NCI-H69 (cell line): ENCODE measurements at places on chromosomes 6 and 20.
A peak's percentile ranks its signal among the peaks of the same experiment; 100 is the strongest.

- DNase-seq, result no peak
Measured at GRCh38 chr6:161422710-161423680, 149.1 kb upstream of the AGPAT4 start.

- DNase-seq, result no peak
Measured at GRCh38 chr6:14174996-14175395, 57.4 kb downstream of the CD83 start.

DNA sequence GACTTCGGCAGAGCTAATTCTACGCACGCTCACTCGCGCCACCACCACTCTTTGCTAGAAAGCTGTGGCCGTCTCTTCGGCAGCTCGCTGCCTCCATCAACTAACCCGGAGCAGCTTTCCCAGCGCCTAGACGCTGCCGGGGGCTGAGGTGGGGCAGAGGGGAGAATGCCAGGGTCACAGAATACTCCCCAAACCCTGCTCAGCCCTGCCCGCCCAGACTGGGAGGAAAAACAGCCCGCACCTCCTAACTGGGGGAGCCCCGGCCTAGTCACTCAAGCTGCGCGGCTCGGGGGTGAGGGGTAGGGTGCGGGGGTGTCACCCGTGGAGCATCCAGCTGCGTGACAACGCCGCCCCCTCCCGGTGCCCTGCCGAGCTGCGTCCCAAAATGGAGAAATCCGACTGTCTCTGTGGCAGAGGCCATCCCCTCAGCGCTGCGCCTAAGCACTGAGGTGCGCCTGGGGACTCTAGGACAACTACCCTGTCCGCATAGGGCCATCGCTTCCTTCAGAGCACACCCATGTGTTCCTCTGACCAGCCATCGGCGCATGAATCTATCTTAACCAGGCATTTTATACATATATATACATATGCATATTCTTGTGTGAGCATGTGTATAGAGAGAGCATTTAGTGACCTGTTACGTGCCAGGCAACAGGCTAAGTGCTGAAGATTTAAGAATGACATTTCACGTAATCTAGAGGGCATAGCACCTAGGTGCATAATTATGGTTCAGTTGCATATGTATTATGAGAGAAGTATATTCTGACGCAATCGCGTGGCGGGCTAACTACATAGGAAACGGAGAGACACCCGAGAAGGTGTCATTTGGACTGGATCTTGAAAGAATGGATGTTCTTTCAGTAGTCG lies 1.5 kb upstream of the TENT5A start:
- DNase-seq, result peak; percentile 70

DNA sequence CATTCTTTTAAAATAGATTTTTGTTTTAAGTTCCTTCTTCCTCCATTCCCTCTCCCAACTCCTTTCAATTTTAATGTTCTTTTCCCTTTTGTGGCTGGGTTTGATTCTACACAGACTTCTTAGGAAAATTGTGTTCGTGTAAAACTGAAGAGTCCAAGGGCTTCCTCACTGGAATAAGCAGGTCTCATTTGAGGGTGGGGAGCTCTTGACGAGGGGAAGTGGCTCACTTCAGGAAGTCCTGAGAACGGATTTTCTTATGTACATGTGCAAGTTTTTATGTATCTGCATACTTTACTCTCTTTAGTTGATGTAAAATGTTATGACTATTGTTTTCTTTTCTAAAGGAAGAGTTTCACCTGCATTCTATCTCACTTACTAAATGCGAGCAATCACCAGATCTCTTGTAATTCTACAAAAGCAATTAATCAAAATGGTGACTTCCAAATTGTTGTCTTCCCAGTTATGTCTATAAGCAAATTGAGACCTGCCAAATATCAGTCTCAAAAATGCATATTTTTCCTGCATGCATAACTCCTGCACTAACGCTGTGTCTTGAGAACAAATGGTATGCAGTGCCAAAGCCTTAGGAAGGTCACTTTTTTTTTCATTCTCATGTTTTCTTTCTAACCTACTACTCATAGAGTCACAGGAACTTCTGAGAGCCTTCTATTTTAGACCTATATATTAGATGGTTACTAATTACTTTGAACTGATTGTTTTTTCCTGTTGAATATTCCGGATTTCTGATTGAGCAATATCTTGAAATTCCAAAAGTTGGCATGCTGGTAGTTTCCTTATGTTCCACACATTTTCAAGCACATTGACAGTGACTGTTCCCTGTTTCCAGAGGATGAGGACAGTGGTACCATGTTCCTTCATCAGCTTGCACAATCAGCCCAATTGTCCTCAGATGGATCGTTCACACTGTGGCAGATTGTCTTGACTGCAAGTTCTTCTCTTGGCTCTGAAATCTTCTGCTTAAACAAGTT lies 251.9 kb upstream of the PRDM1 start:
- no peak for DNase-seq

DNA sequence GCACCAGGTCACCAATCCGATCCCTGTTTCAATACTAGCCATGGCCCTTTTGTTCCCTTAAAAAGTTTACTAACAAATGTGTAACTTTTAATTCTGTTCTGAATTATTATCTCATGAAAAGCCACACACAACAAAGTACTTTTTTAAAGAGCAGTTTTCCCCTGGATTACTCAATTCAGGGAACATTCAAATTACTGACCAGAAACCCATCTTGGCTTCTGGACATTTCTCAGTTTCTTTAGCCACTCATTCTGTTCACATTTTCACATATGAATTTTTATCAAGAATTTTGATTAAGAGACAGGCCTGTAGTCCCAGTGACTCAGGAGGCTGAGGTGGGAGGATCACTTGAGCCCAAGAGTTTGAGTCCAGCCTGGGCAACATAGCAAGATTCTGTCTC lies 47.4 kb downstream of the INSM1 start:
- no peak for DNase-seq

- DNase-seq, result no peak
Measured at GRCh38 chr6:38713812-38714211, 1.3 kb upstream of the DNAH8 start.

DNA sequence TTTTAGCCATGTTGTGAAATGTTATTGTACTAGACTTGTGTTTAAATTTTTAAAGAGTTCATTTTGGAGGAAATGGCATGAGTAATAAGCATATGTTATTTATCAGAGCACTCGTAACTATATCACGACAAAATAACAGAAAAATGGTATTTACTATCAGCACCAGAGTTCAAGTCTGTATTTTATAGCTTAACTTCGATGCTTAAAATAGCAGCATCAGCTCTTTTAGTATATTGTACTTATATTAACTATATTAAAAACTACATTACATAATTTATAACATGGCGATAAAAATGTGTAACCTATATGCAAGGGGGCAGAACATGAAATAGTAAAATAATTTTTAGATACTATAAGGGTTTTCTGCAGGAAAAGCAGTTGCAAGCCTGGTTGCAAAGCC lies 52.9 kb downstream of the ABRACL start:
- no peak for DNase-seq

- no peak for DNase-seq
Measured at GRCh38 chr20:36677422-36677771, 31.4 kb upstream of the SLA2 start.

GRCh38 chr6:33934731-33935270 lies 131.0 kb upstream of the MLN start:
- DNase-seq, result peak; percentile 32

- no peak for DNase-seq
Measured at GRCh38 chr20:32991383-32991782, 12.8 kb downstream of the SUN5 start.
